ENCODE measurements at places on chromosomes 13 and 19.

GRCh38 chr19:55633861-55634260 is 6.9 kb upstream of the ZNF580 start:
- no peak for DNase-seq

- DNase-seq = peak; percentile 23
Observed at GRCh38 chr19:48480183-48480557, 11.0 kb downstream of the CYTH2 start.

- no peak for DNase-seq
Observed at GRCh38 chr13:39768962-39769361, 113.5 kb downstream of the COG6 start.

GRCh38 chr19:48708471-48708870 is 11.1 kb downstream of the MAMSTR start:
- DNase-seq = no peak

DNA sequence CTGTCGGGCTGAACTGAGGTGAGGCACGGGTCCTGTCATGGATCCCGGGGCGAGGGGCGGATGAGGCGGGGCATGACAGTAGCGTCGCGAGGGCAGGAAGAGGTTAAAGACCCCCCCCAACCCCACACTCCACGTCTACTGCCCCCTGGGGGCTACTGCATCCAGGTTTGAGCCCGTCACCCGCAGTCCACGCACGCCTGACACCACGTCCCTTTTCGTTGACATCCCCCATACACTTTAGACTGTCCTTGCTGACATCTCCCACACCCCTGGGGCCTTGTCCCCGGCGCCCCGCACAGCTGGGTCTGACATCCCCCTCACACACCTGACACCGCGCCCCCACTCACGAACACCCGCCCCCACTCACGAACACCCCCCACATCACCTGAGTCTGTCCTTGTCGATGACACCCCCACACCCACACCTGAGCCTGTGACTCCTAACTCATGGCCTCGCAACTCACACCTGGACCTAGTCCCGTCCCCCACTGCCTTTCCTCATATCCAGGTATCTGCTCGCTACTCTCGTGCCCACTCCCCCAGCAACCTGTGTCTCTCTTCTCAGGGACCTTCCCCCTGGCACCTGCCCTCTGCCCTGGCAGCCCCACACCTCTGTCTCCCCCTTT is 416 bp downstream of the SLC25A42 start:
- no peak for DNase-seq

- no peak for DNase-seq
Observed at GRCh38 chr19:50458396-50459066, 17.8 kb upstream of the EMC10 start.

GRCh38 chr19:16367261-16367683 is 42.6 kb downstream of the KLF2 start:
- no peak for DNase-seq

DNA sequence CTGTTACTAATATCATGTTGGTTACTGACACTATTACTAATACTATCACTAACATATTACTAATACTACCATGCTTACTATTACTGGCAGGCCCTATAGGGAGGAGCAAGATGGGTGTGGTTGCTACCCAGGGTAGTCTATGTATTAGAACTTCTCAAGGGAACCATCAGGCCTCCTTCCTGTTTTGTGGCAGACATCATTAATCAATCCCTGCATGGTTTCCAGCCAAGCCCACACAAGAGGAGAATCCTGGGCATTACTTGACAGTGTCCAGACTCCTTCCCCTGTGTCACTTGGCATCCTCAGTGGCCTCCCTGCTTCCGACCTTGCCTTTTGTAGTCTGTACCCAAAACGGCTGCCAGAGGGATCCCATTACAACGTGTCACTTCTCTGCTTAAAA is 8.9 kb downstream of the HAS1 start:
- DNase-seq = no peak

DNA sequence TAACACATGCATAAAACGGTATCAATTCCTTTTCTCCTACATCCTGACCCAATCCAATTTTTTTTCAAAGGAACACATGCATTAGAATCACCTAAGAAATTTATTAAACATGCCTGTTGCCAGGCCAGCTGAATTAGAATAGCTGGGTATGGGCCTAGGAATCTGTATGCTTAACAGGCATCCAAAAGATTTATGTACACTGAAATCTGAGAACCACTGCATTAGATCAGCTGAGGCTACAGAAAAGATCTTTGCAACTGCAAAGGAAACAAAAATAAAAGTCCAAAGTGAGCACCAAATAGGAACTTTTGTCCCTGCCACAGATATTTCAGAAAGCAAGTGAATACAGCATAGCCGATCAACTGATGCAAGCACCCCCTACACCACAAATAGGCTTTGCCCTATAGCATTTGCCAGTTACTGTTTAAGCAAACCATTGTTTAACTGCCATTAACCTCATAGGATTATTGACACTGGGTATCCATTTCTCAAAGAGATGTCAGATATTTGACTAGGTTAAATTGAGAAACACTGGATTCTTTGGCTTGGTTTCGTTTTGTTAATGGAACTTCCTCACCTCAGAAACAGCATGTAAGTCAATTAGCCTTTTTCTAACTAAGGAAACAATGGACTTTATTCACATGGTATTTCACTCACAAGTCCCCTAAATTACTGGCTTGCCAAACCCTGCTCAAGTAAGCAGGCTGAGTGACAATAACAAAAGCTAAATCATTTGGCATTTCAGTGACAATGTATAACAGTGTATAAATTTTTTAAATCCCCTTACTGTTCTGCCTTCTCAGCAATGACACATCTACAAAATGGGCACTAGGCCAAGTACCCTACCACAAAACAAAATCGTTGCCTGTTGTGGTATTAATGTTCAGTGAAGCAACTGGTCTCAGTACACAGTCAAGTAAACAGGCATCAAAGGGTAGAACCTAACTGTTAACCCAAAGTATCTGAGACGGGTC is 67.8 kb downstream of the SUCLA2 start:
- peak; percentile 43 for DNase-seq

DNA sequence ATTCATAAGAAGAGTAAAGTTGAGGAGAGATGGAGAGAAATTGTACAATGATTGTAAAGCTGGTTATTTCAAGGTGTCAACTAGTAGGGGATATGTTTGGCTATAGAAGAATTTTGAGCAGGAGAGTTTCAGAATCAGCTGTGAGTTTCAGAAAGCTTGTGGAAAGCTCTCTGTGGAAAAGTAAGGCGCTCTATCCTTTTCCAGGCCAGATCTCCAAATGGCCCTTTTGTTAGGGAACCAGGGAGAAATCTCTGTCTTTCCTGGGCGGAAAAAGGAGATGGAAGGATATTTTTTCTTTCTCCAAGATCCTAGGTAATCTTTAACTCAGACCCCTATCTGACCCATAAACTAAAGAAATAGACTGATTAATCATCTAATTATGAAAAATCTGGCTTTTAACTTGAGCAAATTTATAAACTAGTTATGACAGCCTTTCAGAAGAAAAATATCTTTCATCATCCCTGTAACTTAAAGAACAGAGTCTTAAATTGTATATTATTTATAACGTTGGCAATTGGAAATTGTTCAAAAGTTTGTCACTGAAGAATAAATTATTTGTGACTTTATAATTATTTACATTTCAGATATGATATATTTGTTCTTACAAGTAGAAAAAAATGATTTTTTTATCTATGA is 34.5 kb downstream of the SPRY2 start:
- DNase-seq = no peak

DNA sequence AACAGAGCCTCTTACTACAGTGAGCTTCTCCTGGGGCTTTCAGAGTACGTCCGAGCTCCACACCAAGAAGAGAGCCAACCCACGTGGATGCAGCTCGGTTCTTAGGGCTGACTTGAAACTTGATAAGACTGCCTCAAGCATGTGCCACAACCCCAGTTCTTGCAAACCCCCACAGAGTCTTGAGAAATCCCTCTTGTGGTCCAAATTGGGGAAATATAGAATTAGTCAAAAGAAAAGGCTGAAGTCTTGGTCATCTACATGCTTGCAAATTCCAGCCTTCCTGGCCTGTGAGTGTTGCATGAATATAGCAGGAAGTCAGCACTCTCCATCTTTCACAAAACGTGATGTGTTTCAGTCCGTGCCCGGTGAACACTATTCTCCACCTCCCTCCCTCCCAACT is 95.2 kb downstream of the GGACT start:
- no peak for DNase-seq

- DNase-seq = no peak
Observed at GRCh38 chr19:11729586-11729985, 9.2 kb downstream of the ZNF823 start.

GRCh38 chr19:1828279-1829238 is 16.5 kb upstream of the ATP8B3 start:
- DNase-seq = no peak

DNA sequence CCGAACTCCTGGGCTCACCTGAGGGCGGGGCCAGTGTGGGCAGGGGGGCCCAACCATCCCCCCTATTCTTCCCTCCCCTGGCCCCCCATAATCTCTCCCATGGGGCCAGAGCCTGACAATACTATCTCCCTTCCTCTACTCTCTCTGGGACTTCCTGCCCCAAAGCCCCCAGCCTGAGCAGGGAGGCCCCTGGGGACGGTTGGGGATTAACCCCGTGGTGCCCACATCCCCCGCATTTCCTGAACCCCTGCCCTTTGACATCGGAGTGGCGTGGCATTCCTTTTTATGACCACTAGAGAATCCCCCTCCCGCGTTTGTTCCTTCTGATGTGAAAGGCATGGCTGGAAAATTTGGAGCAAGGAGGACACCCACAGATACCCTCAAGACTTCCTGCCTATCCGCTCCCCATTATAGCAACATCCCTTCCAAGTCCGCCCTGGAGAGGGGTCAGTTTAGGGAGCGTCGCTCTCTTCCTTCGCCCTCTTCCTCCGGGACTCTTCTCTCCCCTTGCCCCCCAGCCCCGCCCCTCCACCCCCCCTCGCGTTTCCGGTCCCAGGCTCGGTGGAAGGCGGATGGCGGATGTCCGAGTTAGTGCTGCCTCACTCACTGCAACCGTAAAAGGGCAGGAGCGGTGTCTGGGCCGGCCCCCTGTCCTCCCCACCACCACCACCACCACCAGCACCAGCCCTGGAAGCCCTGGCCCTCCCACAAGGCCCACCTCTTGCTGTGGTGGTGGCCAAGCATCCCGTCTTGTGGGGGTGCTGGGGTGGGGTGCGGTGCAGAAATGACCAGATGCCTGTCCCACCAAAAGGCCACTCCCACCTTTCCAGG is 1.8 kb downstream of the VASP start:
- DNase-seq = no peak

DNA sequence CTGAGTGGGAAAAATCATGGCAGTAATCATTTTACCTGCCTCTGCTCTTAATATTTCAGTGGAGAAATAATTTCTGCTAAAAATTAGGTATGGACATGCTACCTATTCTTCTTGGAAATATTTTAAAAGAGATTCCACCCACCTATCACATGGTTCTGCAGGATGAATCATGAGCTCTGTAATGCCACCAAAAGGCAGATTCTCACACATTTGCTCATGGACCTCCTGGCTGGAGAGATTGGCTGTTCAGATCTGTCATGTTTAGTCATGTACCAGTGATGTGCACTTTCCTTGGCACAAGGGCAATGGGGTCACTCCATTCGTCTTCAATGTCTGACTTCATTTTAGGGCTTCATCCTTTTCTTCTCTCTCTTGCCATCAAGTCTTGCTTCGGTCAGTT is 101.8 kb upstream of the MBNL2 start:
- DNase-seq = no peak

- DNase-seq = no peak
Observed at GRCh38 chr19:11198175-11198534, 810 bp upstream of the KANK2 start.

- DNase-seq = no peak
Observed at GRCh38 chr13:106593132-106593531, 25.2 kb upstream of the ARGLU1 start.

DNA sequence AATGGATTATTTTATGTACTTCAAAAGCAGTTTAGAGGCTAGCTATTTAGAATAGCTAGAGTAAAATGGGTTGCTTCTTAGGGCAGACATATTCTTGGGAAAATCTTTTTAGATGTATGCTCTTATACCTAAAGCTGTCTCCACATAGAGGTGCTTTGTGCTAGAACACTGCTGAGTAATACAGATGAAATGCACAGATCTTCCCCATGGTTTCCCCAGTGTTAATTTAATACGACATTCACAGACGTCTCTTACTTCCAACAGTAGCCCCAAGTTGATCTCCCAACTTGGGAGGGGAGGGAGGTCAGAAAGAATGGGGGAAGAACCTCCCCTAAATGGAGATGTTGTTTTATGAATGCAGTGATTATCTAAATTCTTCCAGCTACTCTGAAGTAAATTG is 16.9 kb downstream of the NALCN start:
- DNase-seq = no peak

DNA sequence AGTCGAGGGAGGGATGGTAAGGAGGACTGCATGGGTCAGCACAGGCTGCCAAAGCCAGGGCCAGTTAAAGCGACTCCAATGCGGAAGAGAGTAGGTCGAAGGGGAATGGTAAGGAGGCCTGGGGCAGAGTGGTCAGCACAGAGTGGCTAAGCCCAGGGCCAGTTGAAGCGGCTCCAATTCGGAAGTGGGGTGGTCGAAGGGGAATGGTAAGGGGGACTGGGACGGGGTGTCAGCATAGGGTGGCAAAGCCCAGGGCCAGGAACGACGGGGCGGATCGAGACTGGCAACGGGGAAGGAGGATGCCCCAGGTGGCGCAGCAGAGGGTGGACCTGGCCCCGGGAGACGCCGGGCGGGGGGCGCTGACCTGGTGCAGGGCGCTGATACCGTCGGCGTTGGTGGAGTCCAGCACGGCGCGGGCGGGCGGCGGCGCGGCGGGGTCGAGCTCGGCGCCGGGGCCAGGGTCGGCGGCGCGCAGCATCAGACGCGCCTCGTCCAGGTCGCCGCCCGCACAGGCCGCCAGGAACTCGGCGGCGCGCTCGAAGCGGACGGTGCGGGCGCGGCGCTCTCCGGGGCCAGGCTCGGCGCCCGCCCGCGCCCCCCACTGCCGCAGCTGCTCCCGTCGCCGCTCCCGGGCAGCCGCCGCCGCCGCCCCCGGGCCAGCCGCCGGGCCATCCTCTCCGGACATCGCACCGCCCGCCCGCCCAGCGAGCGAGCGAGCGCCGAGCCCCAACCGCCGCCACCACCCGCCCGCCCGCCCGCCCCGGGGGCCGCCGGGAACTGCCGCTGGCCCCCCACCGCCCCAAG is at the start of gene PPP1R12C:
Gene PPP1R12C, minus strand, starts transcription at position 779 of the 804 bp plus-strand sequence. Its CDS starts 94 bp downstream, at position 685.
- DNase-seq = no peak

DNA sequence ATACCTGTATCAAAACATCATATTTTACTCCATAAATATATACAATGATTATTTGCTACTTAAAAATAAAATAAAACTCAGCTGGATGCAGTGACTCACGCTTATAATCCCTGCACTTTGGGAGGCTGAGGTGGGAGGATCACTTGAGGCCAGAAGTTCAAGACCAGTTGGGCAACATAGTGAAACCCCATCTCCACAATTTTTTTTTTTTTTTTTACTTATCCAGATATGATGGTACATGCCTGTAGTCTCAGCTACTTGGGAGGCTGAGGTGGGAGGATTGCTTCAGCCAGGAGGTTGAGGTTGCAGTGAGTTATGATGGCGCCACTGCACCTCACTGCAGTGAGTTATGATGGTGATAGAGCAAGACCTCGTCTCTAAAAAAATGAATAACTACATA is 22.4 kb downstream of the POU2F2 start:
- no peak for DNase-seq

All from T-helper 2 cell (primary cell).